ENCODE measurements at places on chromosomes 4 and X.

DNA sequence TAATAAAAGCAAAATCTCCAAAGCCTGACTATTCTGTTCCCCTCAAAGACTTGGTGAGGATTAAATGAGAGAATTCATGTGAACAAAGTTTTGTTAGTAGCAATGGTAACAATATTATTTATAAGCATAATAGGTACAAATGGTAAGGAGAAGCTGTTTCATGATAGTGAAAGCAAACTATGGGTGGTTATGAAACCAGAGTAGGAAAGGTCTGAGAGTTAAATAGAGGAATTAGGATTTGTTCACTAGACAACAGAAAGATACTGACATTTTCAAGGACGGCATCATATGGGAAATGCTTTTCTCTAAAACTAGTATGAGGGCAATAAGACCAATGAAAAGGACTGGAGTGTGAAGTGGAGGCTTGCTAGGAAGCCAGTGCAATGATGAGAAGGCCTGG lies 128.6 kb upstream of the FTHL17 start:
- DNase-seq, result no peak

DNA sequence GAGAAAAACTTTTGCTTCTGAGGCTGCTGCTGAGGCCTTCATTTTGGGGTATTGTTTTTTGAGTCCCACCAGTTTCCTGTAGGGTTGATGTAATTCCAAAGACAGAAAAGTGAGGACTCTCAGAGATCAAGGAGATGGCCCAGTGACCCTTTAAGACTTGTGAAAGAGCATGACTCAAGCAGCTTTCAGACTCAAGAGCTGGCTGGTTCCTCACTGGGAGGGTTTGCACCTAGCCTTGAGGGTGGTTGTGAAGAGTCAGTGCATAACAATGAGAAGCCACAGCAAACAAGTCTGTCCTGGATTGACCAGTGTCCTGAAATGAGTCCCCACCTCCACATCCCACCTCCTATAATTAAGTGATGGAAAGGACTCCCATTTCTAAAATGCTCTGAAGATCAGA lies 89.2 kb downstream of the NHS start:
- DNase-seq, result no peak

DNA sequence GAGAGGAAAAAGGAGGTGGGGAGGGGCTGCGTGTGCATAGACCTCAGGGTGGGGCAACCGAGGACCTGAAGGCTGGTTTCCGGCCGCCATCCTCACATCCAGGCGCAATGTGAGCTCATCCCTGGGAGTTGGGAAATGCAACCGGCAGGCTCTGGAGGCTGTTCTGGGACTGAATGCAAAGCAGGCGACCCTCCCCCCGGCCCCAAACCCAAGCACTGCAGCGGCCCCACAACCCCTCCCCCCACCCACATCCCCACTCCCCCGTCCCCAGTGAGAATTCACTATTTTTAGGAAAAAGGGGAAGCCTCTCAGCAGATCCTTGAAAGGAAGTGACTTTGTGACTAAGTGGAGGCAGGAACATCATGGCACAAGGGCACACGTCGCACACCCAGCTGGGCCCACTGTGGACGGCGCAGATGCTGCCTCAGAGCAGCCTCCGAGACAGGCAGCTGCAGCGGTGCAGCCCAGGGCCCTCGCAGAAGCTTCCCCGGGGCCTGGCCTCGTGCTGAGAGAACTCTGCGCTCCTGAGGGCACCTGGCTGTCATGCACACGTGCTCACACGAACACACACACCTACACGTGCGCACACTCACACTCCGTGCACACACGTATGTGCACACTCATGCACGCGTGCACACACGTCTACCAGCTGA lies 1.3 kb upstream of the PDE6B start:
- no peak for DNase-seq

DNA sequence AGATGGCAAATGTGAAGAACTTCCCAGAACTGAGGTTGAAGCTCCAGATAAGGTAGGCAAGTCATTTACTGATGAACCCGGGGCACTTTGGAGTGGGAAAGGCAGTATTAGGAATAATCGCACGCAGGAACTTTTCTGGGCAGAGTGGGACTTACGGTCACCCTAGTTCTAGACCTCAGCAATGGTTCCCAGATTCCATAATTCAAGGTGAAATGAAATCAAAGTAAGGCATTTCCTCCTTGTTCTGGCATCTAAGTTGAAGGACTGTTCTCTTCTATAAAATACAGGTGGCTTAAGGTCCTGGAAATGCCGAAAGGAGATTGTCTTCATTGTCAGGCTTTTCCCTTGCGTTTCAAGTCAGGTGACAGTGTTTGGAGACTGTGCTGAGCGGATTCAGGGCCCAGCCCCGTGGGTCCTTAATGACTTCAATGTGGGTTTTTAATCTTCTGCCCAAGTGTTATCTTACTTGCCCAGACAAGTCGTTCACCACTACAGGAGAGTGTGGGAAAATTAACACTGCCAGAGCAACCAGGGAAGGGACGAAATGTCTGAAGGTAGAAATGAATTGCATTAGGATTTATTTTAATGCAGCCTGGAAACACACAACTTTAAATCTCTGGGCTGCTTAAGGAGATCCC lies 52.1 kb upstream of the STOX2 start:
- DNase-seq, result no peak

- no peak for DNase-seq
These were observed 276.8 kb downstream of the ZNF674 start for GRCh38 chrX:46268412-46268811.

DNA sequence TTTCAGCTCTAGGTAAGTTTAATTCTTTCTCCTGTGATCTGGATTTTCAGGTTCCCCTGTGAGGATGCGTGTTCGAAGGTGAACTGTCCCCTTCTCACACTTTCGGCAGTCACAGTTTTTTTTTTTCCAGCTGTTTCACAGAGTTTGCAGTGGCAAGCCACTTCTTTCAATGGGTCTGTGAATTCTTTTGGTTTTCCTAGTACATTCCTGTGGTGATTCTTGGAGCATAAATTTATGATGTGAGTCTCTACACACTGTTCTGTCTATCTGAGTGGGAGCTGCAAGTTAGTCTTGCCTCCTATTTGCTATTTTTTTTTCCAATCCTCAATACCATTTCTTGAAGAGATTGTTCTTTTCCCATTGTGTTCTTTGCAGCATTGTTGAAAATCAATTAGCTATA lies 595.5 kb downstream of the RAPGEF2 start:
- no peak for DNase-seq

DNA sequence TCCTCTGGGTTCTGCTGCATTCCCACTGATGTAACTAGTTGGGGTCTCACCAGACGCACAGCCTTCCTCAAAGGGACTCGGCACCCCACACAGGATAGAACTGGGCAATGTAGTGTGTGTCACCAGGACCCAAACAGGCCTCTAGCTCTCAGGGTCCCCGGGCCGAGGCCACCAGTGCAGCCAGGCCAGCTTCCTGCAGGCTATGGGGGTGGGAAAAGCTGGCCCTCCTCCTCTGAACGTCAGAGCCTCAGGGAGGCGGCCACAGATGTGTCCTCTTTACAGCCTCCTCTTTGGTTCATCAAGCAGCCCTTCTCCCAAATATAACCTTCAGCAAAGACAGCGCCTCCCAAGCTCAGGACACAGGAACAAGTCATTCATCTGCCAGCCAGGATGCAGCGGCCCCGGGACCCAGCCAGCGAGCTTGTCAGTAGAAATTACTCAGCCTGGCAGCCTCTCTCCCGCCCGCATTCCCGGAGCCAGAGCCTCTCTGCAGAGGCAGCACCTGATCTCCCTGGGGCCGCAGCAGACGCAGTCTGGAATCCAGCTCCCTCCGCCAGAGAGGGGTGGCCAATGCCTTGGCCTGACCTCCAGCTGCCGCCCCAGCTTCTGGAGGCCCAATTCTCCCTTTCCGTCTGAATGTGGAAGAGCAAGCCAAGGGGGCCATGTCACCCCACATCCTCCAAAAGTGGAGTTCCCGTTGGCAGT lies 288.5 kb downstream of the FBXW7 start:
- no peak for DNase-seq

GRCh38 chr4:102344520-102344953 lies 745 bp downstream of the SLC39A8 start:
- peak; percentile 62 for DNase-seq

- DNase-seq, result peak; percentile 98
These were observed at the start of gene NAA15 for GRCh38 chr4:139301113-139301820. TSS of gene NAA15 (plus strand) at chr4:139301505. CDS start at chr4:139301778, 273 bp downstream.

GRCh38 chr4:96677499-96677898 lies 837.6 kb downstream of the PDHA2 start:
- DNase-seq, result no peak

DNA sequence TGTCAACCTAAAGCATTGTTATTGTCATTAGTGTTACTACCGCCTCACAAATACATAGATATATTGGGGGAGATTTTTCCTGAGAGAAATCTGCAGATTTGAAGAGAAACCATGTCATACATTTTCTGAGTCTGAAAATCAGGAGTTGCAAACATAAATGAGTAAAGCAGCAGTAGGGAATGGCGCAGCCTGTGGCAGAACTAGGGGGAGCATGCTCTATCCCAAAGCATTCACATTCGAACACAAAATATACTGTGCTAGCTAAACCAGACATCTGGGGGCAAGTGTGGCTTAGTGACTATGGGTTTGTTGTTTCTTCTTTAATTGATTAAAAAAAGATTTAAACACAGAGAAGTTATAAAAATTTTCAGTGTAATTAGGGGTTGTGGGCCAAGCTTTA lies 83.2 kb downstream of the CPE start:
- no peak for DNase-seq

GRCh38 chr4:1559896-1560650 lies 124.0 kb downstream of the FAM53A start:
- DNase-seq, result no peak

- peak; percentile 74 for DNase-seq
These were observed 606.0 kb downstream of the BCOR start for GRCh38 chrX:39491548-39492297.

DNA sequence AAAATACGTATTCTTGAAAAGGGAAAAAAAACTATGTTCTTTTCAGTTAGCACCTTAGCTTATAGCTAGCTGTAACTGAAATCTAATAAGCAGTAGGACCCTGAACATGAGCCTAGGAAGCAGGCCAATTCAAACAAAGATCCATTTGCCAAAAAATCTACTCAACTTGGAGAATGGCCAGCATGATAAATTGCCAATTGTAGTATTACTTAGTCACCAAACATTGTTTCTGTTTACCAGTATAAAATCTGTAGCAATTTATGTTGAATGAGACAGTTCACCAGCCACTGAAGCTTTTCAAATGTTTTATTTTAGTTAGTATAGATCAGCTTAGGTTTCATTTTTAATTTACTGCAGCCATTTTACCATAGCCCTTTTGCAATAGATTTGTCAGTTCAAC lies 323.6 kb upstream of the DIPK2B start:
- no peak for DNase-seq

- DNase-seq, result no peak
These were observed 45.8 kb downstream of the TET2 start for GRCh38 chr4:105192474-105192873.

- no peak for DNase-seq
These were observed 55.1 kb upstream of the NAP1L5 start for GRCh38 chr4:88752754-88753153.

- no peak for DNase-seq
These were observed 33.8 kb downstream of the ENOX2 start for GRCh38 chrX:130869239-130869638.

DNA sequence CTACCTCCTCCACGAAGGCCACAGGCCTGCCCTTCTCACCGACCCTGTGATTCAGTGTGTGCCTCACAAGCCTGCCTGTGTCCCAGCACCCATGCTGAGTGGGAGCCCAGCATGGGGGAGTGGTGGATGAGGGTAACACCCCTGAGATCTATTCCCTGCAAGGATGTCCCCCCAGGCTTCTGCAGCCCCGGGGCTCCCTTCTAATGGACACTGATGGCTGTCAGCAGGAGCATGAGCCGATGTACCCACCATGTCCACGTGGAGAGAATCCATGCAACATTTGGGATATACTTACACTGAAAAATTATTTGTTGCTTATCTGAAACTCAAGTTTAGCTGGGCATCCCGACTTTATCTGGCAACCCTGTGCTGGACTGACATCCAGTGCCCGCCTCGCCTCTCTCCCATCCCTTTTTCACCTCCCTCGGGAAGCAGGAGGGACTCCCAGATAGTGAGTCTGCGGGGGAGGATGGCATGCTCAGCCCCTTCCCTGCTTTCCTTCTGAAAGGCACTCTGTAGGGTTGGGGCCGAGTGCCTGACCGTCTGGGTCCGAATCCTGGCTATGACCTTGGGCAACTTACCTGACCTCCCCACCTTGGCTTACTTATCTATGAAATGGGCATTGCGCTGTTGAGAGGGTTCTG lies 46.9 kb upstream of the SORCS2 start:
- no peak for DNase-seq

GRCh38 chr4:86279293-86279960 lies 80.4 kb downstream of the MAPK10 start:
- no peak for DNase-seq

- DNase-seq, result no peak
These were observed 1293.1 kb downstream of the PCDH19 start for GRCh38 chrX:99117011-99117410.

DNA sequence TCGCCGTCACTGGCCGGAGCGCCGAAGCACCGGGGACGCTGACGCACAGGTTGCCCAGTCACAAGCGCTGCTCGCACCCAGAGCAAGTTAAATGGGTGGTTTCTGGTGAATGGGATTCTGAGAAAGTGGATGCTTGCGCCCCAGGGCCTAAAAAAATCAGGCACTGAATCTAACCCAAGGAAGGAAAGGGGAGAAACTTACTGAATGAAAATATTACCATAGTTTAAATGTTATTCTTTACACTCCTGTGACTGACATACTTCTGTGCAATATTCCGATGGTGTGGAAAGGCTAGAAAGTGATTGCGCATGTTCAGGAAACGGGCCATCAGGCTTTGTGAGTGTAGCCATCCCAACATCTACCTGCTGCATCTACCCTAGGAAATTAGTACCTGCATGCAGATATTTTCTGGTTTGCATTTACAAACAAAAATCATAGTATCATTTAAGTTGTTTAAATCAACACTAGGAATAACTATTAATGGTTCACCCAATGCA lies 838 bp upstream of the ABCG2 start:
- no peak for DNase-seq

DNA sequence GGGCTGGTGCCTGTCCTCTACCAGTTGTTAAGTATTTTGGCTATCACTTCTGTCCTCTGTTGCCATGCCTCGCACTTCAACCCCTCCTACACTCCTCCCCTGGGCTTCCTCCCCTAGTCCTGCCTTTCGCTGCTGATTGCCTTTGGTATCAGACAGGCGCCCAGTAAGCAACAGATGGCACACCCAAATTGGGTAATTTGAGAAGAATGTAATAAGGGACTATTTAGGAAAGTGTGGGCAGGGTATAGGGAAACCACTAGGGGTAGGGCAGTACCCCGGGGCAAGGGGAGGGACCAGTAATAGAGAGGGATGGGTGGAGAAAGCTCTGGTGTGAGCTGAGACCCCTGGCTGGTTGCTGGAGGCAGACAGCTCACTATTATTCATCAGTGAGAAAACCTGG lies 172.7 kb upstream of the USP9X start:
- DNase-seq, result no peak

DNA sequence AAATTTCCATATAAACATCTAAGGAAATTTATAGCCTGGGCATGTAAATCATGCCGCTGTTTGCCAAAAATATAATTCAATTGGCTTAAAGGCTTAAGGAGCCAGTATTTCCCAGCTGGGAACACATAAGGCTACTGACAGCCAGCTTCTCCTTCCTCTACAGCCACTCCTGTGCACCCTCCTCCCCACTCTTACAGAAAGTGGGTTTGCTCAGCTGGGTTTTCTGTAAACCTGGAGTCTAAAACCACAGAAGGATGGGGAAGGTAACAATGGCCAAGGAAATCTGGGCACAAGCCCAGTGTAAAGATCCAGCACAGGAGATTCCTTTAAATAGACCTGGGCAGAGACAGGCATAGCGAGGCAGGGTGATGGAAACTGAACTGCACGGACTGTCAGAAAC lies 18.5 kb downstream of the ACSL1 start:
- no peak for DNase-seq
